ENCODE measurements at places on chromosomes 7 and 10.

GRCh38 chr7:46900312-46901263, 681.3 kb downstream of the TNS3 start:
- no peak for DNase-seq

- DNase-seq: no peak
These were observed 3.3 kb downstream of the LBX1 start for GRCh38 chr10:101225846-101226421.

DNA sequence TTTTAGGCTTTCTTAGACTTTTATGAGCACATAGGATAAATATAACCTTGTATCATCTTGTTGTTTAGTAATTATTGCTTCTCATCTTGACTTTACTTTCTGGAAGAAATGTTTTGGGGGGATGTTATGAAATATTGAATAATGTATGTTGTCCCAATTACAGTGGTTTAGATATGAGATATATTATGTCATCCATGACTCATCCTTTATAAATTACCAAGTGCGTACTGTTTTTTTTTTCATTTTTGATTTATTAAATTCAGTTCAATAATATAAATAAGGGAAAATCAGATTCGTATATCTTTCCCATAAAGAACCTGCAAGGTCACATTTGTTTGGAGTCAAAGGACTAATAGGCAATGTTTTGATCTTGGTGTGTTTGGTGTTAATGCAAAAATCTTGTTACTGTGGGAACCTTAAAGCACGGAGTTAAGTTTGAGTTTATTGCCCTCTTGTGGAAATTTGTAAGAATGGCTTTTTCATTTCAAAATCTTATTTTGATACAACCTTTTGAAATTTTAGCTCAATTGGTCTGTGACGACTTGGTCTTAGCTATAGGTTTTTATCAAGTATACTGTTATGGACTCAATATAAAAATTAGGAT, 108.6 kb downstream of the SRI start:
- DNase-seq: no peak

DNA sequence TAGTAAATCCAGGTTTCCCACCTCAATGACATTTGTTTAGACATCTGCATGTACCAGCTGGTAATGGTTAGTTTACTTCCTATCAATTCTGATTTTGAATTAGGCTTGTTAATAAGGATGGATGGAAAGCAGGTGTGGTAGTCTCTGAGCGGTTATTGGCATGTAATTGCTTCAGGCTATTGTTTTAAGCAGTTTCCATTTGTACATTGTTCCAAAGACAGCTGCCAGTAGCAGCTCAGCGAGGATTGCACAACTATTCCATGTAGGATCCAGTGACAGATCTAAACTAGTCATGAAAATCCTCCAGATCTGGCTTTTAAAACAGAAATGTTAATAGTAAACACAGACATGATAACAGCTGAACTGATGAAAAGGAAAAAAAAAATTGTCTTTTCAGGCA, 436.0 kb upstream of the ADARB2 start:
- no peak for DNase-seq

- no peak for DNase-seq
These were observed 94.1 kb downstream of the ARMH3 start for GRCh38 chr10:101961591-101962498.

GRCh38 chr7:111009526-111010040, 81.3 kb upstream of the LRRN3 start:
- no peak for DNase-seq

DNA sequence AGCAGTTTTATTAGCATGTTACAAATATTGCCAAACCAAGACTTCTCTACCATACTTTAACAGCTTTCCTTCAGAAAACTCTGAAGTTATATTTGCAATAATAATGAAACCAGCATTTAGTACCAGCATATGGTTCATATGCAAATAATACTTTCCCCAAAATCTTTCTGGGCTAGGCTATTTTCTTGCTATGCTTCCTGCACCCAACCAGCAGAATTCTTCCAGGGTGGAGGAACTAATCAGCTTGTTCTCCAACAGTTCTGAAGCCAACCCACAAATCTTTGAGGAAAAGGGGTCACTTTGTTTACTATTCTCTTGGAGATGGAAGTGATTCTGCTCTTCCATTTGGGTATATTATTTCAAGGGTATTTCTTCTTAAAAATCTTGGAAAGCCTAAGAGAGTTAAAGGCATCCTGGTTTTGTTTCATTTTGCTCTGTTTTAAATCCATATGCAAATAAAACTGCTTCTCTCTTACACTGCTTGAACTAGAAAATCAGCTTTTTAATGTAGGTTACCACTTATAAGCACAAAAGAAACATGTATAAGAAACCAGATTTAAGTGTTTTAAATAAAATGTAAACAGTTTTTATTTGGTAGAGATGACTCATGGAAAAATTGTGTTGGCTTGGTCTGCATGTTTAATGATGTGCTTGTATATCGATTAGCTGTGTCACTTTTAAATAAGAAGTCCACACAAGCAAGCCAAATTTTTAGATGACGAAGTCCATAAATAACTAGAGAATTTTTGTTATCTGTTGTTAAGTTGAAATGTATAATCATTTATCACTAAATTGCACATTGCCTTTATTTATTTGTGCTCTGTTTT, 103.7 kb downstream of the HECTD2 start:
- DNase-seq: no peak

- DNase-seq: no peak
These were observed 47.8 kb upstream of the SLF2 start for GRCh38 chr10:100864978-100865377.

DNA sequence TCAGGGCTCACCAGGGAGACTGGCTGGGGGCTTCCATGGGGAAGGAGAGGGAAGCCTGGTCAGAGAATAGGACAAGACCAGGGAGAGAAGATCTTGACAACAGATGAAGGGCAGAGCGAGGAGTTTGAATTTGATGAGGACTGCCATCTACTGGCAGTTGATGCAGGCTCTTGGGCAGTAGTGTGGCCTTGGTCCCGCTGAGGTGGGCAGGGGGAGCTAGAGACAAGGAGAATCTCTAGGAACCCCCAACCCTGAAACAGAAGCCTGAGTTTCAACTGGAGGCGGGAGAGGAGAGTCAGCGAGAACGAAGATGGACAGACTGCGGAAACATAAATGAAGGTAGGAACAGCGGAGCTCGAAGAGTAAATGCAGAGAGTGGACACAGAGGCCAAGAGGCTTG, 81.0 kb downstream of the PPP1R3C start:
- no peak for DNase-seq

DNA sequence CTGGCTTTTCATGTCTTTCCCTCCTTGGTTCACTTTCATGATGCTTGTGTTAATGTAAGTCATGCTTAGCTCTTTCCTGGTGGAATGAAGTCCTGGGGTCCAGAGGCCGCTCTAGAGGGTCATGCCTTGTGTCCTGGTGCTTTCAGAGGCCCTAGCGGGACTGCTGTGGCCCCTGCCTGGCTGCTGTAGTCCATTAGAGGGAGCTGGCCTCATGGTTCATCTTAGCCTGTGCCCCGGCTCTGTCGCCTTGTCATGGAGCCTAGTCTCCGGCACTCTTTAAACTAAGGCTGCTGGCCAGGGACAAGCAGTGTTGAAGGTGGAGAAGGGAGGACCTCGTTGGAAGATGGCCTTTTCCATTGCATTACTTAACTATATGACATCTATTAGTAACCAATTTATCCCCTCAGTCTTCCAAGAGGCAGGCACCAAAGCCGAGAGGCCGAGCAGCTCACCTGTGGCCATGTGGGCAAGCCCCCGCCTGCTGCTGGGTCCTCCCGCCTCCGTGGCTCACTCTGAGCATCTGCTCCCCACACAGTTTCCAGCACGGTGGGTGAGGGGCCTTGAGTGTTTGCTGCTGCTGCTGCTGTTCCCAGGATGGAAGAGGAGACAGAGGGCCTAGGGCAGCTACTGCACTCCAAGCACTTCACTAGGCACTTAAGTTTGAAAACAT, 5.0 kb upstream of the NDUFB2 start:
- DNase-seq: no peak

GRCh38 chr7:117889611-117890010, 16.4 kb upstream of the CTTNBP2 start:
- no peak for DNase-seq

DNA sequence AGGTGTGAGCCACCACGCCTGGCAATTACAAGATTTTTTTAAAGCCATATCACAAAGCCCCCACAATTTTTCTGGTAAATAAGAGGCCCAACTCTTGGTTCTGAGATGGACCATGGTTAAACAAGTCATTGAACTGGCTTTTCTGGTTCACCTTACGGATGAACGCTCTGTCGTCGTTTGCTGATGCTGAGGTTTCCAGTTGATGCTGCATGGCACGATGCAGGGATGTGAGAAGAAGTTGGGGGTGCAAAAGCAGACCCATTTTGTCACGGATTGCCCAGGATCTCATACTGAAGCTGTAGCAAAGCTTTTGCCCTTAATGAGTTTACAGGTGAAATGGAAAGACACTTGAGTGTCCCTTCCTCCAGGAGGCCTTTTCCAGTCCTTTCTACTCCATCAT, 2.0 kb upstream of the IL2RA start:
- no peak for DNase-seq

DNA sequence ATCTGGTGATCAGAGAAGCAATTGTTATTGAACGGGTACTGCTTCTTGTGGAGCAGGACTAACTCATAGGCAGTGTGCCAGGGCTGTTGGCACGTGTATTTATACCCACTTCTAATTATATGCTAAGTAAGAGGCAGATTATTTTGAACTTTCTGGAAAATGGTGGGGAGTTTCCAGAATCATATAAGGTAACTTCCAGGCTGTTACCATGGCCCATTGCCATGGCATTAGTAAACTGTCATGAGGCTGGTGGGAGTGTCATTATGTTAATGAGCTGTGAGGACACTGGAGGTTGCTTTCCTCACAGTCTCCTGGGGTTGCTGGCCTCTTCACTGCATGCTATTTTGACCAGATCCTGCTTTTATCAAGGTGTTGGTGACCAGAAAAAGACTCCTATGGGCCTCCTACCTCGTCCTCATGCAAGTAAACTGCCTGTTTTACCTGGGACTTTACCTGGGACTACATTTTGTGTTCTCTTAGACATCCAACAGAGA, 122.6 kb downstream of the KCND2 start:
- DNase-seq: no peak

DNA sequence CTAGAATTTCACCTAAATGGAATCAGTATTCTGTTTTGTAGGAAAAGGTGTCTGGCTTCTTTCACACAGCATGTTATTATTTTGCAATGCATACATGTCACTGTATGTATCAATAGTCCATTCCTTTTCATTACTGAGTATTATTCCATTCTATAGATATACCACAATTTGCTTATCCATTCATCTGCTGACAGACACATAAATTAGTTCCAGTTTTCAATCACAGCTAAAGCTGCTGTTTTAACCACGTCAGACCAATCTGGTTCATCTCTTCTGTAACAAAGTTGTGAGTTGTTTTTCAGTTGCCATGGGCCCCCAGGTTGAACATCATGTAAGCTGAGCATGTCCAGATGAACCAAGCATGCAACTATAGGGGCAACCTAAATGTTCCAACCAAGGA, 282.1 kb upstream of the MKLN1 start:
- no peak for DNase-seq

GRCh38 chr10:125027871-125028869, 86.2 kb downstream of the ZRANB1 start:
- no peak for DNase-seq

DNA sequence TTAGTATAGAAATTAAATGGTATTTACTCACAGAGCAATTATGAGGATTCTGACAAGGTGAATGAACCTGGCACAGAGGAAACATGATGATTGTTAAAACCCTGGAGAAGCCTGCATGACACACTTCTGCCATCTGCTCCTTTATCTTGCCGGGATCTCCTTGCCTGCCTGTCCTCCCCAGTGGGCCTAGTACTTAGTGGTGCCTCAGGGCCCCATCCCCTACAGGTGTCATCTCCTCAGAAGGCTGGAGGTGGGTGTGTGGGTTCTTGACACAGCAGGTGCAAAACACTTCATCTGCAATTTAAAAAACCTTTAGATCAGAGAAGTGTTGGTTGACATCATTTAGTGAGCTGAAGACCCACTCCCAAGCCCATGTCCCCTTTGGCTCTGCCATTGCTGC, 261.2 kb downstream of the ADRA2A start:
- no peak for DNase-seq

GRCh38 chr10:111709603-111710002, 474.0 kb downstream of the GPAM start:
- no peak for DNase-seq

GRCh38 chr10:61896854-61897661, 4.4 kb upstream of the ARID5B start:
- DNase-seq: peak; percentile 13

DNA sequence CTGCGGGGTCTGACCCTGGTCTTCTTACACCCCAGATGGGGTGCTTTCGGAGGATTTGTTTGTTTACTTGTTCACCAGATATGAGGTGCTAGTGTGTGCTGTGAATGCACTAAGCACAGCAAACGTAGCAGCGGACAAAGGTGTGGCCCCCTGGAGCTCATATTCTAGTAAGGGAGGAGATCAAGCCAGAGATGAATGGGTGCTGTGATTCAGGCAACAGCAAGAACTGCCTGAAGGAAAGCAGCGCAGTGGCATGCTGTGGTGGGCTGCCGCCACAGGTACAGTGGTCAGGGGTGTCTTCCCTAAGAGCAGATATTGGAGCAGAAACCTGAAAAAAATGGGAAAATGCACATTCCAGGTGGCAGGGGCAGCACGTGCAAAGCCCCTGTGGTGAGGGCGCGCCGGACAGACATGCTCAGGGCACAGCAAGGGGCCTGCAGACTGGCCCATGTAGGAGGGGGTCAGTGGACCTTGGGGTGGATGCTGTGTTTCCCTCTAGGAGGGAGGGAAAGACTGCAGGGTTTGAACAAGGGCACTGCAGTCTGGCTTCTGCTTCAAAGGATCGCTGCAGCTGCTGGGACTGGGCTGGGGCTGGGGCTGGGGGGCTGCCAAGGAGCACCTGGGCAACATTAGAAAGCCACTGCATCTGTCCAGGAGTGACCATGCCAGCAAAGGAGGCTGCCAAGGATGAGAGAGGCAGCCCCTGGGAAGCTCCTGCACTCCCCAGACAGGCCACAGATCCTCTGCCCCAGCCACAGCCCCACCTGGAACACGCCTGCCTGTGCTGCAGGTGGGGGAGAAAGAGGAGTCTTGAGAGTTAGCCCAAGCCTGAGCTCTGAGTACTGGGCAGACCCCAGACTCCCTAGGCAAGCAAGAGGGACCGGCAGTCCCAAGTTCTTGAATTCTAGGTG, 927 bp upstream of the DEPP1 start:
- DNase-seq: no peak

- DNase-seq: no peak
These were observed 4.4 kb upstream of the TBL2 start for GRCh38 chr7:73582664-73583202.

DNA sequence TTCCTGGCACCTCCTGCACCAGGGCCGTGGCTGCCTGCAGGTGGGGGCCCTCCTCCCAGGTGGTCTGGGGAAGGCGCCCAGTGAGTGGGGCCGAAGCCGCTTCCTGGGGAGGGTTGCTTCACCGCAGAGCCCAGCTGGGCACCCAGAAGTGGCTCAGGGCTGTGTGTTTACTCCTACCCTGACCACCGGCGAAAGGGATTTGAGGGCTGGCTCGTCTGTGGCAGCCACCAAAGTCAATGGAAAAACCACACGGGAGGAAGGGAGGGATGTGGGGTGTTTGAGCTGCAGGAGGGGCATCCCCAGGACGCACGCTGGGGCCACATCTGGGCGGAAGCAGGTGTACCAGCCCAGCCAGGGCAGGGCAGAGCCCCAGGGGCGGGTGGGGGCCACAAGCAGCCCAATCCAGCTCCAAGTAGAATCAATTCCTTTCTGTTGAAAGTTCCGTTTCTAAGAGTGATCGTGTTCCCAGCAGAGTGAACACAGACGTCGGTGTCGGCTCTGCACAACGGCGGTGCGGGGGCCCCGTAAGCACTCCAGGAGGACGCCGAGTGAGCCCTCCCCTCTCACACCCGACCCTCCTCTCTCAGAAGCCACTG, 69.9 kb downstream of the FOXL3 start:
- DNase-seq: no peak

- no peak for DNase-seq
These were observed 293.9 kb upstream of the NPSR1 start for GRCh38 chr7:34364130-34364529.

- no peak for DNase-seq
These were observed 11.8 kb upstream of the IKZF1 start for GRCh38 chr7:50292763-50293162.
